IMR-90 (cell line): ENCODE measurements at places on chromosomes 6 and 20. TPM values are rescaled to one million over a fixed set of nuclear protein-coding genes. Genes with fewer than 3 reads are reported as not detected.

The BTN1A1 gene
- not detected in 2 replicates for total RNA-seq

The HLA-DRB1 gene
- total RNA-seq: not detected in 2 replicates

DNA sequence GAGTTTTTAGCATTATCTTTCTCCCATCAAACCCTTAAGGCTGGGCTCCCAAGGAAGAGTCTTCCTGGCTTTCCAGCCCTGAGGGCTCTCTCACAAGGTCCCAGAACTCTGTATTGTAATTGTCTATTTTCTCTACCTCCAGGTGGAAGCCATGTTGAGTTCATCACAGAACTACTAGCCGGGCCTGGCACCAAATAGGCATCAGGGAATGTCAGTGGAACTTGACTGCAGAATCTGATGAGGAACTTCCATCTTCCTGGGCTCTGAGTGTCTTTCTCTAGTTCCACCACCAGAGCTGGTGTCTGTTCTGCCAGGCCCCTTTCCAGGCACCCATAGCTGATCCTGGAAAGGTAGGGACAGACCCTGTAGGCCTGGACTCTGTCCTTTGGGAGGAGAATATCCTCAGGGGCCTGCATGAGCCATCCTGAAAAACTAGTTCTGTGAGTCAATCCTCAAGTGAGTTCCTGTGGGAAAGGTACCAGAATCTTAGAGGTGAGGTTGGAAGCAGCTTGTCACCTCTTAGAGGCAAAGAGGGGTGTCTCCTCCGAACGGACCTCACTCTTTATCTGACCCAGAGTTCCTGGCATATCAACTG lies 11.1 kb upstream of the TOP1 start:
- DNase-seq: no peak

GRCh38 chr6:388202-388903 lies 3.2 kb upstream of the IRF4 start:
- no peak for DNase-seq

- DNase-seq: no peak
Measured at GRCh38 chr6:139482287-139482686, 107.8 kb upstream of the CITED2 start.

DNA sequence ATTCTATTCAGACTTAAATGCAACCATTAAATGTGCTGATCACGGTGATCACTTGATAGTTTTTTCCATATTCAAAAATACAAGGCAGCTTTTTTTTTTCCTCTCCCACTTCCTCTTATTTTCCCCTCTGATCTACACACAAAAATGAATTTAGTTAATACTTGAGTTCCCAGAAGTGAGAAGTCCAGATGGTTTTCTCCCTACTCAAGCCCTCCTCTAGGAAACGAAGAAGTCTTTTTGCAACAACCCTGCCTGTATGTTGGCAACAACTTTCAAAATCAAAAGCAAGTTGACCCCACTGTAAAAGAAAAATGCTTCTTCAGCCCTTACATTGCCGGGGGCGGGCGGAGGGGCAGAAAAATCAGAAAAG lies 24.3 kb downstream of the ARHGAP18 start:
- no peak for DNase-seq
